ENCODE measurements at places on chromosomes 5 and 9. TPM values are rescaled to one million over a fixed set of nuclear protein-coding genes. Genes with fewer than 3 reads are reported as not detected.

Gene EGFLAM
- total RNA-seq: 1.2 TPM

Gene DOCK8
- total RNA-seq: under 0.01 TPM

Gene PPP2CA
- 234 TPM for total RNA-seq

Gene PDCD1LG2
- 4.9 TPM for total RNA-seq

Gene FOXD4L3
- total RNA-seq: not detected

Gene CD72
- total RNA-seq: 0.50 TPM

Gene MARCHF3
- 3.0 TPM for total RNA-seq

Gene FBN2
- 52.6 TPM for total RNA-seq

Gene GOLGA1
- 8.6 TPM for total RNA-seq

Gene CARD9
- total RNA-seq: 1.9 TPM

Gene KLF9
- total RNA-seq: 33.7 TPM

Gene CCDC187
- not detected for total RNA-seq

Gene ANKRD31
- total RNA-seq: under 0.01 TPM

Measured in bronchus fibroblast of lung (primary cell).